ENCODE measurements at places on chromosomes 3 and 15. TPM values are rescaled to one million over a fixed set of nuclear protein-coding genes. Genes with fewer than 3 reads are reported as not detected.

Gene BFSP2
- total RNA-seq = not detected

Gene IGF1R
- 34.8 TPM for total RNA-seq

Gene GOLGA8K
- total RNA-seq = 0.78 TPM

Gene MUC4
- not detected for total RNA-seq

Measured in body of pancreas (tissue), 4 donors.